ENCODE measurements at places on chromosomes 11 and 22. TPM values are rescaled to one million over a fixed set of nuclear protein-coding genes. Genes with fewer than 3 reads are reported as not detected.

The TIMM10 gene
- 23.3 TPM for total RNA-seq

DNA sequence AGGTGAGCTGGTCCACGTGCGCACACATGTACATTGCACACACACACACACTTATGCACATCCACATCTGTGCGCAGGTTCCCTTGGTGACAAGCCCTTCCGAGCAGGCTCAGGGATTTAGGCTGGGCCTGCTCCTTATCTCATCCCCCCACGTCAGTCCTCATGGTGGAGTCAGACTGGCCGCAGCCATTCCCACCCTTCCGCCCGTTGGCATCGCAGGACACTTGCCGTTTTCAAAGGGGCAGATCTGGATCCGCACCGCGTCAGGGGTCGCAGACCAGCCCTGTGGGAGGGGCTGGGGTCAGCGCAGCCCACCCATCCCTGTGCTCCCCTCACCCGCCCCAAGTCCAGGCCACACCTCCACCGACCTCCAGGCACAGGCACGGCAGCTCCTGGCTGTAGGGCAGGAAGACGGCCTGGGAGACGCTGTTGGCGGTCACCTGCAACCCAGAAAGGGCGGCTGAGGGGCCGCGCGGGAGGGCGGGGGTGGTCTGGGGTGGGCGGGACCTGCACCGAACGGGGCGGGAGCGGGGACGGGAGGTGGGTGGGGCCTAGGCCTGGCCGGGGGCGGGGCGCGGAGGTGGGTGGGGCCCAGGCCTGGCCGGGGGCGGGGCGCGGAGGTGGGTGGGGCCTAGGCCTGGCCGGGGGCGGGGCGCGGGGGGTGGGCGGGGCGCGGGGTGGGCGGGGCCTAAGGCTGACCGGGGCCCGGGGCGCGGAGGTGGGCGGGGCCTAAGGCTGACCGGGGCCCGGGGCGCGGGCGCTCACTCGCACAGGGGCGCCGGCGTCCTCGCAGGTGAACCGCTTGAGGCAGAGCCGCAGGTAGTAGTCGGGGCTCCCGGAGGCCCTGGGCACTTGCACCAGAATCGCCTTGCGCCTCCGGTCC, 13.3 kb downstream of the IL17REL start:
- peak; percentile 47 for DNase-seq
- no peak overlapping the region for H3K27ac ChIP-seq
- peaks cover 6% of the 10 kb centered on the region for H3K27me3 ChIP-seq
- H3K36me3 ChIP-seq, result no peaks in the 10 kb centered on the region
- H3K4me3 ChIP-seq, result no peak overlapping the region

DNA sequence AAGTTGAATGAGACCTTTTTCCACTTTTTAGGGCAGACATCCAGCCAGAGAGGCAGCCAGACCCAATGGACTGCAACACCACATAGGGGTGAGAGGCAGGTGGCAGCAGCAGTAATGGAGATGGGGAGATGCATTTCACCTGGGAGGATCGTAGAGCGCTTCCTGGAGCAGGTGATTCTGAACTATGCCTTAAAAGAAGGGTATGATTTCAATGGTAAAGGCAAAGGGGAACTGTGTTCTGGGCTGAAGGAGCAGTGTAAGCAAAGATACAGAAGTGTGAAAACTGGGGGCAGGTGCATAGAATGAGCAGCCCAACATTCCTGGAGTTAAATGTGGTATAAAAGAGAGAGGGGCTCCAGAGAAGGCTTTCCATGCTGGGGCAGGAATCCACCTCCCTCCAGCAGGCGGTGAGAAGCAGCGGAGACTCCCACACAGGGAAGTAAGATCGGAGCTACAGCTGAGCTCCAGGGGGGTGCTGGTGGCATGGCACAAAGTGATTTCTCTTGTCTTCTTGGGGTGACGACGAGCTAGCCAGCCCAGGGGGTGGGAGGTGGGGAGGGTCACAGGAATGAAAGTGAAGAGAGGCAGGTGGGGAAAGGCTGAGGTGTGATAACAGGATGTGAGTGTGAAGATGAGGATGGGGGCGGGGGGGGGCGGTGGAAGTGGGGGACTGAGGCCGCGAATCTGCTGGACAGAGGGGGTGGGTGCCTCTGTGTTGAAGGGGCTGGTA, 4.3 kb upstream of the SERHL2 start:
- H3K36me3 ChIP-seq, result no peaks in the 10 kb centered on the region
- H3K27ac ChIP-seq, result no peak overlapping the region
- no peaks in the 10 kb centered on the region for H3K27me3 ChIP-seq
- H3K4me3 ChIP-seq, result no peak overlapping the region

GRCh38 chr22:37733625-37734401, 37.0 kb downstream of the TRIOBP start:
- H3K4me3 ChIP-seq, result no peak overlapping the region
- no peaks in the 10 kb centered on the region for H3K36me3 ChIP-seq
- no peak overlapping the region for H3K27ac ChIP-seq
- H3K4me1 ChIP-seq, result peaks cover 14% of the 10 kb centered on the region
- no peaks in the 10 kb centered on the region for H3K27me3 ChIP-seq

GRCh38 chr22:50535113-50535512, 5.3 kb upstream of the TYMP start:
- peaks cover 37% of the 10 kb centered on the region for H3K4me1 ChIP-seq
- no peak for DNase-seq
- H3K36me3 ChIP-seq, result no peaks in the 10 kb centered on the region

DNA sequence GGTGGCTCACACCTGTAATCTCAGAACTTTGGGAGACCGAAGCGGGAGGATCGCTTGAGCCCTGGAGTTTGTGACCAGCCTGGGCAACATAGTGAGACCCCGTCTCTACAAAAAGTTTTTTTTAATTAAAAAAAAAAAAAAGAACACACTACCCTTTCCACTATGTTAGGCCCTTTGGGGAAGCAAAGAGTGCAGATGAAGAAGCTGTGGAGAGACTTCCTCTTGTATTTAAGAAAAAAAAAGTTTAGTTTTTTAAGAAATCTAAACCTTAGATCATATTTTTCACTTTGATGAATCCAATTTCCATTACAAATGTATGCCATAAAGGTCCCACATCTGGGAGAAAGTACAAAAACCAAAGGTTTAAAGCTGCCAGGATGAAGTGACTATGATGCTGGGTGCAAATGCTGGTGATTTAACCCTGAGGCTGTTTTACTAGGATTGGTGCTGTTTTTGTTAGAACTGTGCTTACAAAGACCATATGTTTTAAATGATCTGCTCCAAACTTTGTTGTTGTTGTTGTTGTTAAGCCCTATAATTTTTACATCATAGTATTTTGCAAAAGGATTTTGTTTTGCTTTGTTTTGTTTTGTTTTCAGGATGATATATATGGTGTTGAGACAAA, 28.9 kb upstream of the ACER3 start:
- no peak for DNase-seq
- peaks cover 11% of the 10 kb centered on the region for H3K4me1 ChIP-seq
- H3K27ac ChIP-seq, result no peak overlapping the region
- no peaks in the 10 kb centered on the region for H3K27me3 ChIP-seq

DNA sequence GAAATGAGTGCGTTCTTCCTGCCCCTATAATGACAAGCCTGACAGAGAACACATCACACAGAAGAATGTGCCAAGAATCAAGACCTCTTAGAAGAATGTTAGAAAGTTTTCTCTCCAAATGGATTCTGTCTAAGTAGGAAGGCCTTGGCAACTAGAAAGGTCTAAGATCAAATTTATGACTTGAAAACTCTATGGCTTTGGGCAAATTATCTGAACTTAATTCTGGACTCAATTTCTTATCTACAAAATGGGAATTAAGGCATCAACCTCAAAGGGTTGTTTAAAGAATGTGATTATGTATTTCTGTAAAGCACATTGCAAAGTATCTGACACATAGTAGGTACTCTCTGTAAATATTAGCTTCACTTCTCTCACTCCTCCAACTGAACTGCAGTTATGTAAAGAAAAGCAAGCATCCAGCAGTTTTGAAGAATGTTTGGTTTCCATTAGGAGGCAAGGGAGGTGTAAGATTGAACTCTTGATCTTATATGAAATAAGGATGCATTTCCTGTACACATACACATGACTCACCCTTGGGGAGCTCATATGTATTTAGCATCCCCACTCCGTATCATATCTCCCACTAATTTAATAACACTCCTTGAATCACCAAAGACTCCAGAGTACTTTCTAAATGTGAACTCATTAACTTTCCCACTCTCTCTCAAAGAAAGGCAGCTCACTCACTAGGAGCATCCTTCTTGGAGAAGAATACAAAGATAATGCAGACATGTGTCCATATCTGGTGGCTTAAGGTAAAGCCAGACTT, 77.6 kb downstream of the ETS1 start:
- no peaks in the 10 kb centered on the region for H3K27me3 ChIP-seq
- no peak for DNase-seq
- peaks cover 28% of the 10 kb centered on the region for H3K4me1 ChIP-seq
- H3K27ac ChIP-seq, result peak overlapping the region; percentile 27
- H3K36me3 ChIP-seq, result no peaks in the 10 kb centered on the region

Data from hepatocyte (in vitro differentiated cells).